ENCODE measurements at places on chromosomes 13 and 19. TPM values are rescaled to one million over a fixed set of nuclear protein-coding genes. Genes with fewer than 3 reads are reported as not detected.

DNA sequence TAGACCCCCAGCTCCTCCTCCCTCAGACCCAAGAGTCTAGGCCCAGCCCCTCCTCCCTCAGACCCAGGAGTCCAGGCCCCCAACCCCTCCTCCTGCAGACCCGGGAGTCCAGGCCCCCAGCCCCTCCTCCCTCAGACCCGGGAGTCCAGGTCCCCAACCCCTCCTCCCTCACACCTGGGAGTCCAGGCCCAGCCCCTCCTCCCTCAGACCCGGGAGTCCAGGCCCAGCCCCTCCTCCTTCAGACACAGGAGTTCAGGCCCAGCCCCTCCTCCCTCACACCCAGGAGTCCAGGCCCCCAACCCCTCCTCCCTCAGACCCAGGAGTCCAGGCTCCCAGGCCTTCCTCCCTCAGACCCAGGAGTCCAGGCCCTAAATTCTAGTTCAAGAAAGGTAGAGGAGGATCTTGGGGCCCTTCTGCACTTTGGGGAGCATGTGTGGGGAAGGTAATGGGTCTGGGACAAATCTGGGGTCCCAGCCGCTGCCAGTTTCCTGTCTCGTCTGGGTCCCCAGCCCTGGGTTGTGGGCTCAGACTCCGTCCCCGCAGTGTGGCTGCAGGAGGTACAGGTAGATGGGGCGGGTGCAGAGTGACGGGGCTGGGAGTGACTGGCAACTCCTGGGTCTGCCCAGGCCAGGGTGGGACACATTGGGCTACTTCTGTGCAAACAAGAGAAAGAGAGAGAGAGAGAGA, 3.2 kb upstream of the TMEM190 start:
- no peak for DNase-seq

DNA sequence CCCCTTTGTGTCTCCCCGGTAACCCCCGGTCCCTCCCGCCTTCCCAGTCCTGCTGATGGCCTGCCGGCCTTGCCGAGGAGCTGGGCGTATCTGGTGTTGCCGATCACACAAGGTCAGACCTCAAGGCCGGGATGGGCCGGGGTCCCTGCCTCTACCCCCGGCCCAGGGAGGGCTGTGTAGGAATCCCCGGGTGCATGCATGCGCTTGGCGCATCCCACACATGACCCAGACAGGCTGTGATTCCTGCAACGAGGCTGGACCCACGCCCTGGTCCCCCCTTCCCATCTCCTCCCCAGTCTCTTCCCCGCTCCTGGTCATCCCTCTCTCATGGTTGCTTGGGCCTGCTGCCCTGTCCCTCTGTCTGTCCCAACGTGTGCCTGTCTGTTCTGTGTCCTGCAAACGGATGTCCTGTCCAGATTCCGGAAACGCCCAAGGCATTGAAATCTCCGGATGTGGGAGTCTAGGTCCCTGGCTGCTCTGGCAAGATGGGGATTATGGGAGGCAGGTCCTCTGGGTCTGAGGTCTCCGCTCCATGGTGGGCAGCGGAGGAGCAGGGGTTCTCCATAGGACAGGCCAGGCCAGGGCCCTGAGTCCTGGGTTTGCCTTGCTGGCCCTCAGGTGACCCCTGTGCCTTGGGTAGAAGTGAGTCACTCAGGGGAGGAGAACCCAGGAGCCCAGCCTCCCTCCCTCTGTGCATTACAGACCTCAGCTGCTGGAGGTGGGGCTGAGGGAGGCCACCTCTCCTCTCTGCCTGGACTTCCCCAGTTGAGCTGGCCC, 1.6 kb downstream of the PKN1 start:
- DNase-seq: peak; percentile 59

GRCh38 chr13:109135018-109135417, 505.6 kb downstream of the MYO16 start:
- no peak for DNase-seq

DNA sequence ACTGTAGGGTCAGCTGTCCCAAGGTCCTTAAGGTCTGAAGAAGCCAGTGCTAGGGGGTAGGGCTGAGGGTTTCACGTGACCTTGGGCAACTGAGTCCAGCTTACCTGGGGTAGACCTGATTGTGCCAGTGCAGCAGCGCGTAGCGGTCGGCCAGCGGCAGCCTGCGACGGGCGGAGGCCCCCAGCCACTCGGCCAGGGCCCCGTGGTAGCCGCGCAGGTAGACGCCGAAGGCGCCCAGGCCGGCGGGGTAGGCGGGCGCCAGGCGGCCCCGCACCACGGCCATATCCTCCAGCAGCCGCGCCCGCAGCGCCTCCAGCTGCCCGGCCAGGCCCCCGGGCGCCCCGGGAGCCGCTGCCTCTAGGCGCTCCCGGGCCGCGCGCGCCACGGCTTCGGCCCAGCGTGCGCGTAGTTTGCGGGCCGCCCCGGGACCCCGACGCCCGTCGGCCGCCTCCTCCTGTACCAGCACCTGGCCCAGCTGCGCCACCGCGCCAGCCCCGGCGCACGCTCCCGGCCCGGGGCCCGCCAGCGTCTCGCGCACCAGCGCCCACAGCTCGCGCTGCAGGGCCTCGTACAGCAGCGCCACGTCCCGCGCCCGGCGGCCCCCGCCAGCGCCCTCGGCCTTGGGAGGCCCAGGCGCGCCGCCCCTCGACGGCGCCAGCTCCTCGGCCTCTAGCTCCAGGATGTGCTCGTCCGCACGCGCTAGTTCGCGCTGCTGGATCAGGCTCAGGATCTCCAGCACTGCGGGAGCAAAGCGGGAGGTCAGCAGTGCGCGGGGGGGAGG, 10.9 kb downstream of the EXOC3L2 start:
- DNase-seq: no peak

ADAT3 gene
- 18.7 TPM for total RNA-seq

- peak; percentile 14 for DNase-seq
These were observed 12.0 kb downstream of the POLR2E start for GRCh38 chr19:1082928-1083816.

DNA sequence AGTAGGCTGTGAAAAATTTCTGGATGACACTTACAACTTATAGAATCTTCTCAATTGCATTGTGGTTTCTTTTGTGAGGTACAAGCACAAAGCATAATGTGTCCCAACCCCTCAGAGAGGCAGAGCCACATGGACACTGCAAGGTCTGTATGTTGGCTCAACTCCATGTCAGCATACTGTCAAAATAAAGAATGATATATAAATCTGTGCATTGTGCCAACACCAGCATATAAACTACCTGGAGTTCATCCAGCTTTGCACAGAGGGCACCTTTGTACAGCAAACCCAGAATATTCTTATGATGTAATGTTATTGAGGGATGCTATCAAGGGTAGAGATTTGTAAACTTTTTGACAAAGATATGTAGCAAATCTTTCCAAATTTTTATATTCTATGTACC, 1065.8 kb upstream of the MIR17HG start:
- no peak for DNase-seq

DNA sequence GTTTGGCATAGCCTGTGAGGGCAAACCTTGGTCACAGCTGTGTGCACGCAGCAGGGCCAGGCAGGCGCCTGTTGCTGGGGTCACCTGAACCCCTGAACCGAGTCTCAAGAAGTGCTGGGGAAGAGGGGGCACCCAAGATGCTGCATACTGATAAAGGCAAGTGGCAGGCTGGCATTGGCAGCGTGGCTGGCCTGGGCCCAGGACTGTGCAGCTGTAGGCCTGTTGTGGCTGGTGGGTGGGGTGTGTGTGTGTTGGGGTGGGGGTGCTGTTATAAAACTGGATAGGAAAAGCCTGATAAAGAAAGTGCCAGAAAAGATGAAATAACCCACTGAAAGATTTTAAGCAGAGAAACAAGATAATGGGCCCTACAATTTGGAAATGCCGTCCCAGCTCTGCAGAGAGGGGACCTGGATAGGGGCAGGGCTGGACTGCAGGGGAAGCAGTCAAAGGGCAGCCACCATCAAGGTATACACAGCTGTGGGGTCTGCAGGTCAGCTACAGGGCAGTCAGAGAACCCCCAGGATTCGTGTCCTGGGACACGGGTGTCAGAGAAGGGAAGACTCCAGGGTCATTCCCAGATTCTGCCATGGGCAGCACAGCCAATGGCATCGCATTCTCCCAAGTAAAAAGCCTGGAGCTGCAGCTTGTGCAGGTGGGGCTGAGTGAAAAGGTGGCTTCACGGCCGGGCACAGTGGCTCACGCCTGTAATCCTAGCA, 33.2 kb downstream of the CILP2 start:
- no peak for DNase-seq

COL5A3 gene
- 17.7 TPM for total RNA-seq

- DNase-seq: no peak
These were observed 25.1 kb downstream of the CARD8 start for GRCh38 chr19:48230555-48231129.

DNA sequence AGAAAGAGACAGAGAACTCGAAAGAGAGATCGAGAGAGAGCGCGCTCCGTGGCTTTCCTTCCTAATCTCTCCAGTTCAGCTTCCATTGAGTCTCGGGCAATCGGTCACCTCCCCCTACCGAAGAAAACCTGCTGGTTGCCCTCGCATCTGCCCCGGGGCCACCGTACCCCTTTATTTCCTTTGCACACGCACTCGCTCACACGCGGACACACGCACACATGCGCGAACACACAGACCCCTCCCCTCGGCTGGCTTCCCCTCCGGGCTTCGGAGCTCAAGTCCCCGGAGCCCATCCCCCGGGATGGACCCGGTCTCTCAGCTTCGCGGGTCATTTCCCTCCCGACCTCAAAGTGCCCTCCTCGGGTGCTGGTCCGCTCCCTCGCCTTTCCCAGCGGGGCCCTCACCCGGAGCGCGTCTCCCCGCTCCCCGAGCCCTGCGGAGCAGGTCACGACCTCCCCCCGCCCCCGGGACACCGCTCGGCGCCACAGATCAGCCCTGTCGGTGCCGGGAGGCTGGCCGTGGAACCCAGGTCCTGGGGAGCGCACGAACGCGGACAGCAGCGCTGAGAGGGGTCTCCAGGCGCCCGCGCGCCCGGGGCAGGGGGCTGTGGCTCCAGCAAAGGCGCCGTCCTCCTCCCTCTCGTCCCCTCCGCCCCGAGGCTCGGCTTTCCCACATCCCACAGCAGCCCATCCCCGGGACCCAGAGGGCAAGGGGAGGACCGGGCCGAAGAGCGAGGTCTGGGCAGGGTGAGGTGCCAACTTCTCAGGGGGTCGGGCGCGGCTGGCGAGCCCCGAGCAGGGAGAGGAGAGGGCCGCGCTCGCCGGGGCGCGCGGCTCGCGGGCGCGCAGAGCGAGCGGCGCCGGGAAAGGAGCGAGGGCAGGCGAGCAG, 1.8 kb downstream of the DACH1 start:
- peak; percentile 21 for DNase-seq

GRCh38 chr13:67100730-67101129, 129.4 kb downstream of the PCDH9 start:
- no peak for DNase-seq

PGLYRP2 gene
- total RNA-seq: not detected

NKPD1 gene
- total RNA-seq: not detected

NCAN gene
- not detected for total RNA-seq

KIR2DL4 gene
- total RNA-seq: 2.1 TPM

DNA sequence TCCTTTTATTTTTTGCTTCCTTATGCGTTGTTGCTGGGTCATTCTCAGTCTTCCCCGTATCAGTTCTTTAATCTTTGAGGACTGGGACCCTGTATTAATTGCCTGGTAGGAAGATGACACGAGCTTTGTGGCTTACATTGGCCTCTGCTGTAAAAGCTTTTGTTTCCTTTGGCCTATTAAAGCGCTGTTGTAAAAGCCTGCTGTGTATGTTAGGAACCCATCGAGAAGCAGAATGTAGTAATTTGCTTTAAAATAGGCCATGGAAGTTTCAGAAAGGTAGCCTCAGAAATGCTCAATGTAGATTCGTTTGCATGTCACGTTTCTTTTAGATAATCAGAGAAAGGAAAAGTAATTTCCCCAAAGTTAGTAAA, 257.5 kb upstream of the STARD13 start:
- no peak for DNase-seq

- DNase-seq: no peak
These were observed 44.6 kb upstream of the HNRNPA1L2 start for GRCh38 chr13:52597676-52598075.

GRCh38 chr13:67017276-67017675, 212.9 kb downstream of the PCDH9 start:
- DNase-seq: no peak

CBLC gene
- total RNA-seq: 111 TPM

GRCh38 chr13:23609414-23609760, 39.2 kb downstream of the TNFRSF19 start:
- no peak for DNase-seq

IGLON5 gene
- not detected for total RNA-seq

ARHGAP33 gene
- 70.3 TPM for total RNA-seq

GRCh38 chr13:98221234-98221633, 44.2 kb upstream of the RNF113B start:
- no peak for DNase-seq

DNA sequence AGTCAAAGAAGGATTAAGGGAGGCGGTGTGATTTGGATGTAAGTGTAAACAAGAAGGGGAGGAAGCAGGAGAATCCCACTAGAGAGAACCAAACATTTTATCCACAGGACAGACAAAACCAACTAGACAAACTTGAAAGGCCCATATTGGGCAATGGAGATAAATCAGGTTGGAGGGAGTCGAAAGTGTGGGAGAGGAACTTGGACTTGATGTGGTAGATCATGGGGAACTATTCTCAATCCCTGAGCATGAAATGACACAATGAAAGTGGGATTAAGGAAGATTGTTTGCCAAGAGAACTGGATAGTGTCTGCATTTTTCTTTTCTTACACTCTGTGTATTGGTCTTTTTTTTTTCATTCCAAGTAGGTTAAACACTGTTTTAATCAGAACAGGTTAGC, 17.9 kb downstream of the GPR183 start:
- no peak for DNase-seq

KL gene
- total RNA-seq: 1.1 TPM

ZNF575 gene
- total RNA-seq: 1.9 TPM

DNA sequence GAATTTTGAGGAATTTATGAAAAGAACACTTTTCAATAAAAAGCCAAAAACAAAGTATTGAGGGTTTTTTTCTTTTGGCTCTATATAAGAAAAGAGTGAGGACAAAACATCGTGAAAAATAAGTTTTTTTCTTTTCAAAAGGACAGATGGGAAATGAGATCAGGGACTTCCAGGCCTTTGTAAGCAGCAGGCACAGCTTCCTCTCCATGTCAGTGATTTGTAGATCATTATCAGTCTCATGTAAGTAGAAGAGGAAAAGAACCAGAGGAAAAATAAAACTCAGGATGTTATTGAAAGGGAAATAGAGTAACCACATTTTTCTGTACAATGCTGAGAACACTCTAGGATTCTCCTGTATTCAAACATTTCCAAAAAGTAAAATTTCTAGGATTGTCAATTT, 29.9 kb downstream of the DOCK9 start:
- no peak for DNase-seq

RASA3 gene
- total RNA-seq: 8.5 TPM

- DNase-seq: no peak
These were observed 22.5 kb upstream of the ZNF845 start for GRCh38 chr19:53311044-53311443.

DNA sequence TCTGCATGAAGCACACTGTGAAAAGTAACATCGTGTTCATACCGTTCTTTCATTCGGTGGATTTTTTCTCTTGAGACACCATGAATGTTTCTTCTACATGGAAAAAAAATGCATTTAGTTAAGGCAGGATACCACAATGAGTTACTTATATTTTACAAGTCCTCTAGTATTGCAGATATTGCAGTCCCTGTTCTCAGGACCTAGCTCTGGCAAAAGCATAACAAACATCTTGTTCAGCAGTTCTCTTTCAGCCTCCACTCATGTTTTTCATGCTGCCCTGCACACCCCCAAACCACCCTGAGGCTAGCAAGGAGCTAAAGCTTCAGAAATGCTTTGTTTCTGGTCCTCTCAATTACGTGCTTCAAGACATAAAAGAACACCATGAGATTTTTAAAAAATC, 24.8 kb downstream of the N4BP2L1 start:
- no peak for DNase-seq

GRCh38 chr19:29583196-29583999, 22.7 kb upstream of the POP4 start:
- no peak for DNase-seq

All from transverse colon (tissue), 4 donors.